ENCODE measurements at places on chromosomes 2 and 18. TPM values are rescaled to one million over a fixed set of nuclear protein-coding genes. Genes with fewer than 3 reads are reported as not detected.

GRCh38 chr2:239856620-239857285, 168.4 kb downstream of the NDUFA10 start:
- H3K27me3 ChIP-seq = peaks cover 2% of the 10 kb centered on the region
- H3K27ac ChIP-seq = no peak overlapping the region
- no peak overlapping the region for H3K4me3 ChIP-seq
- no peaks in the 10 kb centered on the region for H3K4me1 ChIP-seq
- DNase-seq = no peak

DNA sequence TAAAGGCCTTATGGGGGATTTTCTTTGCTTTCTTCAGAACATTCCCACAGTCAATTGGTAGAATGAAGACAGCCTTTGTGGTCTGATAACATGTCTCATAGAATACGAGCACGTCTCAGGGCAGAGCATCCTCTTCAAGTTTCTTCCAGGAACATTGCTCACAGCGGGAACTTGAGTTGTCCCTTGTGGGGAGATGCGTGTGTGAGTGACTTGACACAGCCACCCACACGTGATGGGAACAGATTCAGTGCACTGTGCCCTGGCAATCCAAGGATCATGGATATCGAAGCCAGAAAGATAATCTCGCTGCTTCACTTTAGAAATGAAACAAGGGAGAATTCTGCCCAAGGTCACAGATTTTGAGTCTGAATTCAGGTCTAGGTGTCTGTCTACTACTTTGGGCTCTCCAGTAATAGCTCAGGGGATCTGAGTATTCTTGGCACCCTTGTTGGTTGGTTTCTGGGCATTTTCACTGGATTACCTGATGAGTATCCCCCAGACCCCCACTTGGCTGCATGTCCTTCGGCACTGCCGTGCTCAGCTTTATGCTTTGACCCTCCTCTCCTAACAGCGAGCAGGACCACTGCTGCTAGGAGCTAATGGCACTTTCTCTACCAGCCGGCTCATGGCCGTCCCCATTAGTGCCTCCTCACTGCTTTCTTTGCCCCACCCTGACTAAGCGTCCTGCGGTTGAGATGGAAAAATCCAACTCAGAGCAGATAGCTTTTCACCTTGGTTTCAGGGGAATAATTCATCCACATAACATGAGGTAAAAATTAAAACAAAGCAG, 75.9 kb upstream of the FOSL2 start:
- no peaks in the 10 kb centered on the region for H3K36me3 ChIP-seq
- no peaks in the 10 kb centered on the region for H3K27me3 ChIP-seq
- H3K4me3 ChIP-seq = no peak overlapping the region
- no peaks in the 10 kb centered on the region for H3K4me1 ChIP-seq
- DNase-seq = no peak

DNA sequence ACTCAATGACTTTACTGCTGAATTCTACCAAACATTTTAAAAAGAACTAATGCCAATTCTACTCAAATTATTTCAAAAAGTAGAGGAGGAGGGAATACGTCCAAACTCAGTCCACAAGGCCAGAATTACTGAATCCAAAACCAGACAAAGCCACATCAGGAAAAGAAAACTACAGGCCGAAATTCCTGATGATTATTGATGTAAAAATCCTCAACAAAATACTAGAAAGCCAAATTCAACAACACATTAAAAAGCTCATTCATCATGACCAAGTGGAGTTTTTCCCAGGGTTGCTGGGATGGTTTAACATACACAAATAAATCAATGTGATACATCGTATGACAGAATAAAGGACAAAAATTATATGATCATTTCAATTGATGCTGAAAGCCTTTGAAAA, 103.9 kb upstream of the UBE2E3 start:
- DNase-seq = no peak
- no peak overlapping the region for H3K4me3 ChIP-seq
- H3K27me3 ChIP-seq = no peaks in the 10 kb centered on the region
- H3K36me3 ChIP-seq = no peaks in the 10 kb centered on the region
- H3K27ac ChIP-seq = no peak overlapping the region

GRCh38 chr2:181806039-181806392, 85.5 kb upstream of the ITPRID2 start:
- H3K27me3 ChIP-seq = no peaks in the 10 kb centered on the region
- H3K4me1 ChIP-seq = no peaks in the 10 kb centered on the region
- no peak overlapping the region for H3K4me3 ChIP-seq
- H3K36me3 ChIP-seq = no peaks in the 10 kb centered on the region
- no peak overlapping the region for H3K27ac ChIP-seq
- no peak for DNase-seq

DNA sequence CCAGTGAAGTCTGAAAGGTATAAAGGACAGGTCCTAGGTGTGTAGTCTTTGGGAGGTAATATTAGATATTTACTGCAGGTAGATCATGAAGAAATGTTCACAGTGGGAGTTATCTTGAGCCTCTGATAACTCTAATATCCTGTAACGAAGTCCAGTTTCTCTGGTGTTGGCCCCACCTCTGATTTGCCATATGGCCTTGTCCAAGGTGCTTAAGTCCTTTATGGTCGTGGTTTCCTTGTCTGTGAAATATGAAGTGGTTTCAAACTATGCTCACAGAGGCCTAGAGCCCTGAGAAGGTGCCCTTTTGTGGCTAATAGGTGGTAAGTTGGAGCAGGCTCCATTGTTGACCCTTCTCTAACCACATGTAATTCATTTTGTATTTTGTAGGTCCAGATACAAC, 190.7 kb downstream of the ICOS start:
- peak; percentile 31 for DNase-seq
- peaks cover 3% of the 10 kb centered on the region for H3K27me3 ChIP-seq
- H3K27ac ChIP-seq = no peak overlapping the region
- H3K36me3 ChIP-seq = no peaks in the 10 kb centered on the region
- no peak overlapping the region for H3K4me3 ChIP-seq
- H3K4me1 ChIP-seq = no peaks in the 10 kb centered on the region

GRCh38 chr2:134883552-134884293, 34.9 kb upstream of the CCNT2 start:
- H3K27me3 ChIP-seq = no peaks in the 10 kb centered on the region
- no peaks in the 10 kb centered on the region for H3K36me3 ChIP-seq
- DNase-seq = peak; percentile 25
- peaks cover 4% of the 10 kb centered on the region for H3K4me1 ChIP-seq
- H3K4me3 ChIP-seq = no peak overlapping the region

DNA sequence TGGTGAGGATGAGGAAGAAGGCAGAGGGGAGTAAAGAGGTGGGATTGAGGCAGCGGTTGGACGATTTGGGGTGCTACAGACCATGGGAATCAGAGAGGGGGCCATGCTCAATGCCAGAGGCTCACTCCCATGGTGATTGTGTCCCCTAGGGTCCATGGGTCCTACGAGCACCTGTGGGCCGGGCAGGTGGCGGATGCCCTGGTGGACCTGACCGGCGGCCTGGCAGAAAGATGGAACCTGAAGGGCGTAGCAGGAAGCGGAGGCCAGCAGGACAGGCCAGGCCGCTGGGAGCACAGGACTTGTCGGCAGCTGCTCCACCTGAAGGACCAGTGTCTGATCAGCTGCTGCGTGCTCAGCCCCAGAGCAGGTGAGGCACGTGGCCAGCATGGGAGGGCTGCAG, 5.2 kb downstream of the CAPN10 start:
- no peak for DNase-seq
- H3K4me3 ChIP-seq = no peak overlapping the region
- H3K27ac ChIP-seq = no peak overlapping the region
- peaks cover 52% of the 10 kb centered on the region for H3K36me3 ChIP-seq
- H3K4me1 ChIP-seq = peaks cover 14% of the 10 kb centered on the region

The NDUFS1 gene
- 63.7 TPM for polyA plus RNA-seq

The FRZB gene
- polyA plus RNA-seq = 34.5 TPM

The B3GNT7 gene
- 43.5 TPM for polyA plus RNA-seq

The GRB14 gene
- 8.7 TPM for polyA plus RNA-seq

The FAM237A gene
- polyA plus RNA-seq = not detected
